ENCODE measurements at places on chromosomes 1 and 21.

DNA sequence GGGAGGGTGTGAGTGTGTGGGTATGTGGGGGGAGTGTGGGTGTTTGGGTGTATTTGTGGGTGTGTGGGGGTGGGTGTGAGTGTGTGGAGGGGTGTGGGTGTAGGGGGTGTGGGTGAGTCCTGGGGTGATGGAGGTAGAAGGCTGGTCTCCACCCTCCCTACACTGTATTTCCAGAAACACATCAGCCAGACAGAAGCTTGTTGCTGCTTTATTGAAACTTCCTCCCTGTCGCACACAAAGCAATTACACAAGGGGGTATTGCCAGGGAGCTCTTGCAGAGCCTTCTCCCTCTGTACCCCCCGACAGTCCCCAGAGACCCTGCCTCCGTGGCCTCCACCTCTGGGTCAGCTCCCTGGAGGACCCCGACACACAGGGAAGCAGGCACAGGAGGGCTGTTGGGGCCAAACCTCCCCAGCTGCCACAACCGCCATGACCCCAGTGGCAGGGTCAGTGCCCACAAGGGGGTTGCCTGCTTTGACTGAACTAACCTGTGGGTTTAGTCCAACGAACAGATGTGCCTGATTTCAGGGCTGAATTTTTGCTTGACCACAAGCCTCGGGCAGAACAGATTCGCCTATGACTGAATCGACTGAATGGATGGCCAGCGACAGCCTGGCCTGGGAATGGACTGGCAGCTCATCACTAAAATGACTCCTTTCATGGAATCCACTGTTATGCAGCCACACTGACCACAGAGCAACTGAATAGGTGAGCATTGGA lies 9.1 kb upstream of the MATN1 start:
- DNase-seq = no peak

GRCh38 chr1:187121661-187122060 lies 292.9 kb downstream of the PLA2G4A start:
- DNase-seq = no peak

DNA sequence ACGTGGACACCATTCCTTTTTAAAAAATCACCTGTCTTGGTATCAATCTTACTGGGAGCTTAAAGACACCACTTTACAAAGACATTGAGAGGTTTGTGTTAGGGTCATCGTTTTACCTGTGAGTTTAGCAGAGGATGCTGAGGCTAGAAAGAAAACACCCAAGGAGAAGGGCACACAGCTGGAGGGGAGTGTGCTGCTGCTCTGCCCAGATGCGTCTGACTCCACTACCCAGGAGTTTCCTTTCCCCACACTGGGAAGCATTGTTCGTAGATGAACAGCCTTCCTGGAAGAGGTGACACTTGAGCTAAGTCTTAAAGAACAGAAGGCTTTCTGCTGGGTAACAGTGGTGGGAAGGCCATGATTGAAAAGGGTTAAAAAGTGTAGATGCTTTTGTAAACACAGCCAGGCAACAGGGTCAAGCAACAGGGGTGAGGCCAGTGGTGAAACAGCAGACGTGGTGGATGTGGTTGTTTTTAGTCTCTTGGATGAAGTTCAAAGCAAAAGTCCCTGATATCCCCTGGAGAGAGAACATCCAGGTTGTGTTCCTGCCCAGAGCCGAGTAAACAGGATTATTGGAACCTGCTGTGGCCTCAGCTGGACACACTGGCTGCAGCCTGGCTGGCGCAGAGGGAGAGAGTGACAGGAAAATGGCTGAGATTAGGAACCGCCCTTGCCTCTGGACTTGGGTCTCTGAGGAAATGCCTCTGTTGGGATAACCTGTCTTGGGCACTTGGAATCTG lies 198.6 kb upstream of the JUN start:
- DNase-seq = no peak

DNA sequence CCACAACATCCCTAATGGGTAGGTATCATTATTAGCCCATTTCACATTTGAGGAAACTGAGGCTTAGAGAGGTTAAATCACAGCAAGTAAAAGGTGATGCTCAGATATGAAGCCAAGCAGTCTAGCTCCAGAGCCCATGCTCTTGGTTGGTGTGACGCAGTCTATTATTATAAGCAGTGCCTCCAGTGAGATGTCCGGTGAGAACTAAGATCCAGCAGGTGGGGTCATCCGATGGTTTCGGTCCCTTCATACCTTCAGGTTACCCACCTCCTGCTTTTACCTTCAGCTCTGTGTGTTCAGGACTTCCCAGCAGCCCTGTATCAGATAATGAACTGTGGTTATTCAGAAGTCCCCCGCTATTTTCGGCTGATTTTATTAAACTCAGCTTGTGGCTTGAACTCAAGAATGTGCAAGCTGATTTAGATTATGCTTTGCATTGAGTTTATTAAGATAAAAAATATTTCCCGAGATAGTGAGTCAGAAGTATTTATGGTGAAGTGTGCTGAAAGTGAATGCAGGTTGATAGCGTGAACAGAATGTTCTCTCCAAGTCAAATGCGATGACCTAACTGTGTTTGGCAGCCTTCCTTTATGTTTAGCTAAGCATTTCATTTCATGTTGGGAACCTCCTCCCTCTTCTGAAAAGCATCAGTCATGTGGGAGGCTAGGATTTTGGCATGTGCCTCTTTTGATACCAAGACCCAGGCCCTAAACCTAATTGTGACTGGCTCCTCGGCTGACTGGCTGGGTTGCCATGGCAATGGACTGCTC lies 160.9 kb upstream of the UBE2U start:
- DNase-seq = no peak

GRCh38 chr1:209597499-209597898 lies 14.0 kb downstream of the CAMK1G start:
- no peak for DNase-seq

GRCh38 chr1:114320586-114320985 lies 166.9 kb upstream of the SYT6 start:
- DNase-seq = no peak

DNA sequence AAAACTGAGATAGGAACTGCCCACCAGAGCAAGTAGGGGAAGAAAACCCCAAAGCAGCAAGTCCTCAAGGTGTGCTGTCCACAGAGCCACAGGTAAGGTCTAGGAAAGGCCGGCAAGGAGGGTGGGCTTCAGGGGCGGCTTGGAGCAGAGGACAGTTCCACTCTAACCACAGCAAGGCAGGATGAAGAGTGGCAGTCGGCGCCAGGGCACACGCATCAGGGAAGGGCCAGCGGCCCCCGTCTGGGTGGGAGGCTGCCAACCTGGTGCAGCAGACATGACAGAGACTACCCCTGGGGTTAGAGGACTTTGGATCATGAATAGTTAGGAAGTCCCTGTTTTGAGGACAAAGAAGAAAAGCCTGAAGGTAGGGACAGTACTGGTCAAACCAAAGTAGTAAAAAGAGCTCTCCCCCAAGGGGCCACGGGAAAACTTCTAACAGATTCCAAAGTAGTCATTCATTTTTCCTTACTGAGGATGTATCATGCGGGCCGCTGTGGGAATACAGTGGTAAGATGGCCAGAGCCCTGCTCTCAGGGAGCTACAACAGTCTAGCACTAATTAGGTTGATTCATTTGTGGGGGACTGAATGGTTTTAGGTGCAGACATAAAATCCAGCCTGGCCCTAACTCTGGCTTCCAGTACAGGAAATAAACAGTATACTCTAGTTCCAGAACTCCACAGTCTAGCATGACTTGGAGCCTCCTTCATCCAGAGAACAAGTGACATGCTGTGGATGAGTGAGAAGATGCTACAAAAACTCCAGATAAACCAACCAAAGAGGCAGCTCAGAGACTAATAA lies 3.5 kb upstream of the RAP1GAP start:
- DNase-seq = no peak

DNA sequence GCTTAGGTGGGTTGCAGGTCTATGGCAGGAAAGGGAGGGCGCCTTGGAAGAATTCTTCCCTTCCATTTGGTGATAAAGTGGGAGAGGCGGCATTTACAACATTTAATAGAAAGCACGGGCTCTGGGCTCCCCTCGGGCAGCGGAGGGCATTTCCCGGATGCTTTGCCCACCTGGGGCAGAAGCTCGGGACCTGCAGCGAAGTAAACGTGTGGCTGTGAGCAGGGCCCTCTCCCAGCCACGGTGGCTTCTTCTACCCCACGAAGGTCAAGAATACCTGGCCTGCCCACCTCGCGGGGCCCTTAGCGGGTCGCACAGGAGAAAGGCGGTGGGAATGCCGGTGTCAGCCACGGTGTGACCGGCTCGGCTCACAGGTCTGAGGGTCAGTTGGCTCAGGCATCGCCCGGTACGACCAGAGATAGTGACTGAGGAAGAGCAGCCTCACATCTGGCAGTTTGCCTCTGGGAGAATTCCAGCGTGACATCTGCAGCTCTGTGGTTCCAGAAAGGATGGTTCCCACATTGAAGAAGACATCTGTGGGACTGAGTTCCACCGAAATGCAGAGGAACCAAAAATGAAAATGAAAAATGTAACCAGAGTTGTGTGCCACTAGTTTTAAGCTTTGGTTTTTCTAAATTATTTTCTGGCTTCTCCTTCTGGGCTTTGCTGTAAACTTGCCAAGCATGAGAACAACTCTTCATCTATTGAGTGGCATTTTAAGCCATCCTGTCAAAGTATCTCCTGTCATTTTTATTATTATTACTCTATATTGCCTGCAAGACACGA lies 720 bp upstream of the F3 start:
- DNase-seq = no peak

GRCh38 chr1:17258758-17259130 lies 9.8 kb downstream of the PADI3 start:
- no peak for DNase-seq

GRCh38 chr1:228136901-228137300 lies 3.2 kb upstream of the GUK1 start:
- DNase-seq = no peak

DNA sequence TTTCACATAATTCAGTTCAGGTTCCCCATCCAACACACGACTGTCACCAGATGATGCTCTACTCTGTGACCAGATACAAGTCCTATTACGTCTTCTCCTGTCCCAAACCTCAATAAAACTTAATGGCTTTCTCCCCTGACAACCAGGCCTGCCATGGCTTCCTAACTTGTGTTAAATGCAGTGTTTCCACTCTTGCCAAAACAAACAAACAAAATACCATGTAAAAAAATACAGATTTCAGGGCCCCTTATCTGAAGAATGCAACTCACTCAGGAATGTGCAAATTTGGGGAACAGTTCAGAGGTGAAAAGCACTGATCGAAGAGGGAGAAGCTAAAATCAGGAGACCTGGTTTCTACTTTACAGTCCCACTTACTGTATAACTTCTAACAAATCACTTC lies 863 bp upstream of the NUF2 start:
- no peak for DNase-seq

- DNase-seq = no peak
Observed at GRCh38 chr1:6996371-6996770, 211.1 kb downstream of the CAMTA1 start.

DNA sequence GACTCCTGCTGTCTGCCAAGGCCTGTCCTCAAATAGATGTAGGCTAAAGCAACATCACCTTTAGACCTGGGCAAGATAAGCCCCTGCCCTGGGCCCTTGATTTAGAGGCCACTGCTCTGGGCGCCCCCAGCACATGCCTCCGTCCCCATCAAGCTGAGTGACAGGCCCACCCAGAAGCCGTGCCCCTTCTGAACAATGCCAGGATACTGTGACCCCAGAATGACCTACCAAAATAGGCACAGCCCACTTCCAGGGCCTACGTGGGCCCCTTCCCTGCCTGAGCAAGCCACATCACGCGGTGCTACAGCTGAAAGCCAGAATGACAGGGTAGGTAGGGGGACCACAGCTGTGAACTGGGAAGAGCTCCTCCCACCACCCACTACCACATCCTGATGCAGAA lies 24.7 kb upstream of the BECN2 start:
- DNase-seq = no peak

DNA sequence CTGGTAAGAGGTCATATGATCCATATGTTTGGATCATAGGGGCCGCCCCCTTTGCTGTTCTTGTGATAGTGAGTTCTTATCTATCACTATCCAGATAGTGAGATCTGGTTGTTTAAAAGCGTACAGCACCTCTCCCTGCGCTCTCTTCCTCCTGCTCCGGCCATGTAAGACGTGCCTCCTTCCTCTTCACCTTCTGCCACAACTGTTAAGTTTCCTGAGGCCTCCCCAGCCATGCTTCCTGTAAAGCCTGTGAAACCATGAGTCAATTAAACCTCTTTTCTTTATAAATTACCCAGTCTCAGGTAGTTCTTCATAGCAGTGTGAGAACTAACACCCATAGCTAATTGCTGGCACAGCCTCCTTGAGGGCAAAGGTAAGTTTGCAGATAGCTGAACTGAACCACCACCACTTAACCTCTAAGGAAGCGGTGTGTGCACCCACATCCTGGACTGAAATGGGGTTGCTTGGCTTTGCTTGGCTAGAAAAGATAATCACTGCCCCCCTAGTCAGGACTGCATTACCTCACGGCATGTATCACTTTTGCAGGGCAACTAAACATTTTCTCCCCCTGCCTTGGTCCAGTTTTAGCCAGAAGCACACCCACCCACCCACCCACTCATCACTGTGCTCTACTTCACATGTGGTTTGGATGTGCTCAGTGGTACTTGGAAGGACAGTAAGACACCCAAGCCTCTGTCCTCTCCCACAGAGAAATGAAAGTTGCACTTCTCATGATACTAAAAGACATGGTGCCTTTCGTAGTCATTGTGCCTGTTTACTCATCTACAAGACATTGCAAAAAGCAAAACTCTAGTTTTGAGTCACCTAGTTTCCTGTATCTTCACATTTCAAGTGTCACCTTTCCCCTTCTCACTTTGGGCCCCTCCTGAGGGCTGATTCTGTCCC lies 23.1 kb upstream of the PTAFR start:
- no peak for DNase-seq

DNA sequence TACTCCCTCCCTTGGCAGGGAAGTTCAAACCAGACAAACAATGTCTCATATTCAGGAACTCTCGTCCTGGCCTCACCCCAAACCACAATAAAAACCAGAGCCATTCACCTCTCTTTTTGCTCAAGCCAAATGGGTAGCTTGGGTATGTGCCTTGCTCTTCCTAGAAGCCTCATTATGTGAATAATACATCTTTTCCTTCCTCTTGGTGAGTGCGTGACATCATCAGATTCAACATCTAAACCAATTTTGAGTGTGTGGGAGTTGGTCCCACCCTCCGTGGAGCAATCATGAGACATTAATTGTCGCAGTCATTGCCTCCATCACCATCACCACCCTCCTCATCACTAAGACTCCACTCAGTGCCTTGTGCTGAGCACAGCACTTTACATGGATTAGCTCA lies 482.9 kb downstream of the PTPRU start:
- DNase-seq = no peak

- no peak for DNase-seq
Observed at GRCh38 chr1:231666220-231666936, 39.8 kb downstream of the DISC1 start.

- DNase-seq = no peak
Observed at GRCh38 chr21:36260030-36260787, 59.8 kb upstream of the MORC3 start.
